ENCODE measurements at places on chromosomes 11 and 22.
A peak's percentile ranks its signal among the peaks of the same experiment; 100 is the strongest.

DNA sequence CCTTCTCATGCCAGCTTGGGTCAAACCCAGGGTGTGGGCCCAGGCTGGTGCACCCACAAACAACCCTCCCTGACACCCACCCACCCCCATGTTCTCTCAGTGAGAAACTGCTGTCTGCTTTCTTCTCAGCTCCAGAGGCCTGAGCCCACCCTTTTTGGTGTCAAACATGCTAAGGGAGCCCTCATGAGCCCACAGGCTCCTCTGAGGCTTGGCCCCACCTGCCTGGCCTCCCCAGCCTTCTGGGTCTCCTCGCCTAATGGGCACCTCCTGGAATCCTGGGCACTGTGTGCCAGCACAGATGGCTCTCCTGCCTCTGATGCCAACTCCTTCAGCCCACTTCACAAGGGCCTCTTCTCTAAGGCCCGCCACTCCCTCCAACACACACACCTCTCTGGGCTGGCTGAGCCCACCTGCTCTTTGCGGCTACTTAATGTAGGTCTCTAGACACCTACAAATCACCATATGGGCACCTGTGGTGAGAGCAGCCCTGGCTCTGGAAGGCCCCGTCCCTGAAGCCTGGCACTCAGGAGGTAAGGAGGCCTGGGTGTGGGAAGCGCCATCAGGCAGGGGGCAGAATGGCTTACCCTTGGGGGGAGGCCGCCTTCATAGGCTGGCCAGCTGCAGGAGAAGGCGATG lies 4.4 kb downstream of the NAGA start:
- DNase-seq: no peak

DNA sequence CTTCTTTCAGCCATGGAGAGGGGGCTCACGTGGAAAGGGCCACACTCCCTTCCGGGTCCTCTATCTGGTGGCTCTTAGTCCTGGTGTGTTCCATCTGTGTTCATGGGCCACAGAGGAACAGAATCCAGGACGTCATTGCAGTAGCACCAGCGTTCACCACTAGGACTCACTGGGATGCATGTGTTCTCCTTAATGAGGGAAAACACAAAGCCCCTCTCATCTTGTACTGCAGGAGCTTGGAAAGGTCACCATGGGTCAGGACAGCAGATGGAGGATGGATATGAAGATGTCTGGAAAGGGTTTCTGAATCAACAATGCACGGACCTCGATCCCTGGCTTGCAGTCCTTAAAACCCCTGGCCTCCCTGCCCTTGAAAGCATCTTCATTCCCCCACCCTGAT lies 113.8 kb upstream of the THY1 start:
- DNase-seq: no peak

GRCh38 chr11:69705351-69705811 lies 1.6 kb upstream of the FGF19 start:
- DNase-seq: no peak

DNA sequence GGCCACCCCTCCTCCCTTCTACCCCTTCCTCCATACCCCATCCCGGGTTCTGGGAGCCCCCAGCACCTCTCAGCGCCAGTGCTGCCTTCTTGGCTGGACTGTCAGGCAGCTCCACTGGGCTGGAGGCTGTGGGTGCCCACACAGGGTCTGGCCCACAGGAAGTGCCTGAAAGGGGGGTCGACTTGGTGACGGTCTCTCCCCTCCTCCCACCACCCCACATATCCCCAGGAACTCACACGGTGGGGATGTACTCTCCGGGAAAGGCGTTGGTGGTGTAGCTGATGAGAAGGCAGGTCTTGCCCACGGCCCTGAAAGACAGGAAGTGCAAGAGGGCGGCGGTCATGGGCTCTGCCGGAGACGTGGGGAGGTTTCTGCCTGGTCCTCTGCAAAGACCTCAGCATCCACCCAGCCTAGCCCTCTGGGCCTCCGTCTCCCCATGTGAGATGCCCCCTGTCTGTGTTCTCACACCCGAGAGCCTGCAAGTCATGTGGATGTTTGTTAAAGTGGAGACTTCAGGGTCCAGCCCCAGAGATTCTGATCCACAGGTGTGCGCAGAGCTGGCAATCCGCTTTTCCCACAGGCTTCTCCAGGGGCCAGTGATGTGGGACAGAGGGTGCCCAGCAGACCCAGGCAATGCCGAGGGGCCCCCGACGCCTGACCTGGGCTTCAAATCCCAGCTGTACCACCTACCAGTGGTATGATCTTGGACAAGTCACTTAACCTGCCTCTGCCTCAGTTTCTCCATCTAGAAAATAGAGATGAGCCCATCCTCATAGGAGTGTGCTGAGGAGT lies 2.5 kb downstream of the RAC2 start:
- DNase-seq: no peak

DNA sequence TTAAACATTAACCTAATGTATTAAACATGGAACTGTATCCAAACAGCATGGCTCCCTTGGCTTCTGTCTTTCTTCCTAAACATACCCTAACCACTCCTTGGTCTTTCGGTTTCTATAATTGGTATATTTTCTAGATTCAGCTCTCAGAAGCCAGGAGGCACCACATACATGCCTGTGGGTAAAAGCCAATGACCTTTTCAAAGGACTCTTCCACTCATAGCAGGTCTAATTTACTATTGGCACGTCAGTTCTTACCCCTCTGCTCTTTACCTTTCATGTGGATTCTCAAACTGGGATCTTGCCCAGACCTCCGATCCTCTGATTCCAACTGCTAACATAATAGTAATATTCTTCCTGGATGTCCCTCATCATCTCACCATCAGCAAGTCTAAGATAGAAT lies 835.1 kb downstream of the NTM start:
- no peak for DNase-seq

GRCh38 chr22:17705951-17706900 lies 67.7 kb downstream of the BCL2L13 start:
- peak; percentile 6 for DNase-seq

DNA sequence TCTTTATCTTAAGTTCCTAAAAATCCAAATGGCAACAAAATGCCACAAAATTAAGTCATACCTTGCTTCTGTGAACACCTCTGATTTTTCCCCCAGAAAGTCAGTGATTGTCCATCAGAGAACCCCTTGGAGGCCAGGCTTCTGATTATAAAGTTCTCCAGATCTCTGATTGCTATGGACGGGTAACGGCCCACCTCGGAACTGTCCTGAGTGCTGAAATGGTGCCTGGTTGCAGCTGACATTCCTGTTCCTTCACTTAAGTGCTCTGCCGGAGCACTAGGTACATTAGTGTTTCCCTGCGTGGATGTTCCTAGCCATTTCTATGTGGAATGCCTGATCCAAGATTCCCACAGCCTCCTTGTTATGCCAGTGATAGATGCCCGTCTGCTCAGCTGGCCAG lies 85.0 kb downstream of the CHST1 start:
- DNase-seq: peak; percentile 71

DNA sequence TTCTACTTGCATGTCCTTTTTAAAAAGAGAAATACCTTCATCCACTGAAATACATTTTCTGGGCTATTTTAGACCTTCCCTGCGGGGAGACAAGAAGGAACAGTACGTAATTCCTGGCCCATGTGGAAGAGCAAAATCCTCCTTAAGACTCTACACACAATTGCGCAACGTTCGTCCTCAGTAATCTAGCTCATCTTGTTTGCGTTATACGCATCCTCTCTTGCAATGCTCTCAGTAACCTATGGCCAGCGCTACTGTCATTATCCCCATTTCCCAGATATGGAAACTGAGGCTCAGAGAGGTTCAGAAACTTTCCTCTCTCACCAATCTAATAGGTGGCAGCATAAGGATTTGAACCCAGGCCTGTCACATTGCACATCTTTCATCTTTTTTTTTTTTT lies 54.6 kb downstream of the RPUSD4 start:
- DNase-seq: no peak

DNA sequence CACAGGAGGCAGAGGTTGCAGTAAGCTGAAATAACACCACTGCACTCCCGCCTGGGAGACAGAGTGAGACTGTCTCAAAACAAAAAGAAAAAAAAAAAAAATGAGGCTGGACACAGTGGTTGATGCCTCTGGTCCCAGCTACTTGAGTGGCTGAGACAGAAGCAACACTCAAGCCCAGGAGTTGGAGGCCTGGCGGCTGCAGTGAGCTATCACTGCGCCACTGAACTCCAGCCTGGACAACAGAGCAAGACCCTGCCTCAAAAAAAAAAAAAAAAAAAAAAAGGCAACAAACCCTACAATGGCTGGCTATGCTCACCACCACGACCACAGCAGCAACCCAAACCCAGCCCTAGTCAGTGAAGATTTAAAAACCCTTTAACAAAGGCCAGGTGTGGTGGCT lies 8.2 kb downstream of the NAP1L4 start:
- DNase-seq: no peak

- DNase-seq: no peak
Measured at GRCh38 chr11:120642196-120642894, 130.8 kb downstream of the GRIK4 start.

DNA sequence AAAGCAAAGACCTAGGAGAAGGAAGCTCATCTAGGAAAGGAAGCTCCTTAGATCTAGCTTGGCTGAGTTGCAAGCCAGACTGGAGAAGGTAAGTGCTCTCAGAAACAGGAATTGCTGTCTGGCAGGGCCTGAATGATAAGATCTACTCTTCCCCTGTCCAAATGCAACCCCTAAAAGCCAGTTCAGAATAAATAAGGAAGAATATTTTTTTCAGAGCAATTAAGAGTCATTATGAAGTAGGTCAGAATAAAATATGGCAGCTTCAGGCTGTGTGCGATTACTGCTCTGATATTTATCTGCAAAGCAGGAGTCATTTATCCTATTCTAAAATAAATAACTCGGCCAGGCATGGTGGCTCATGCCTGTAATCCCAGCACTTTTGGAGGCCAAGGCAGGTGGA lies 82.1 kb downstream of the PIWIL4 start:
- no peak for DNase-seq

DNA sequence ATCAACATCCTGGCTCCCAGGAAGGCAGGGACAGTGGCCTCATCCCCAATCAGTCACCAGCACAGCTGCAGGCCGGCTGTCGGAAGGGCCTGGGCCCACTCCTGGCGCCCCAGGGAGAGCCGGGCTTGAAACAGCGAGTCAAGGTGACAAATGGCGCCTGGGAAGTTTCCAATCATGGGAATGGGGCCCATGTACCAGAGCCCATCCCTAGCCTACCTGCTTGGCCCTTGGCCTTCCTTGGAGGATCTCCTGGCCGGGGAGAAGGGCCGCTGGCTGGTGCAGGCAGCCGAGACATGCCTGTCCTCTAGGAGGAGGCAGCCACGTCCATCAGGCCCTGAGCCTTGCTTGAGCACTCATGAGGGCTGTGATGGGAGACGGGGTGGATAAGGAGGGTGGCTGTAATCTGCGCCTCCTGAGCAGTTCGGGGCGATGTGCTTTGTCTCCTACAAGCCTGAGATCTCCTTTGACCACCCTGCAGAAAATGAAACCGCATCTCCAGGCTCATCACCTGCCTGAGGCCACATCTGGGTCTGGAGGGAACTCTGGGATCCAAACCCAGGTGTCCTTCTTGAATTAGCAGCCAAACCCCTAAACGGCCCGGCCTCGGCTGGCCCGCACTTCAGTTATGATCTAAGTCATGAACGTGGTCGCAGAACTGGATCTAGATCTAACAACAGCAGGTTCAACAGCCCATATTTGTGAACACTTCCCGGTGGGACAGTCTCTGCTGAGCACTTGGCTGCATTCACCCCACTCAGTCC lies 862.0 kb downstream of the TBC1D22A start:
- DNase-seq: no peak

- no peak for DNase-seq
Measured at GRCh38 chr11:60974726-60975125, 3.2 kb downstream of the CD6 start.

DNA sequence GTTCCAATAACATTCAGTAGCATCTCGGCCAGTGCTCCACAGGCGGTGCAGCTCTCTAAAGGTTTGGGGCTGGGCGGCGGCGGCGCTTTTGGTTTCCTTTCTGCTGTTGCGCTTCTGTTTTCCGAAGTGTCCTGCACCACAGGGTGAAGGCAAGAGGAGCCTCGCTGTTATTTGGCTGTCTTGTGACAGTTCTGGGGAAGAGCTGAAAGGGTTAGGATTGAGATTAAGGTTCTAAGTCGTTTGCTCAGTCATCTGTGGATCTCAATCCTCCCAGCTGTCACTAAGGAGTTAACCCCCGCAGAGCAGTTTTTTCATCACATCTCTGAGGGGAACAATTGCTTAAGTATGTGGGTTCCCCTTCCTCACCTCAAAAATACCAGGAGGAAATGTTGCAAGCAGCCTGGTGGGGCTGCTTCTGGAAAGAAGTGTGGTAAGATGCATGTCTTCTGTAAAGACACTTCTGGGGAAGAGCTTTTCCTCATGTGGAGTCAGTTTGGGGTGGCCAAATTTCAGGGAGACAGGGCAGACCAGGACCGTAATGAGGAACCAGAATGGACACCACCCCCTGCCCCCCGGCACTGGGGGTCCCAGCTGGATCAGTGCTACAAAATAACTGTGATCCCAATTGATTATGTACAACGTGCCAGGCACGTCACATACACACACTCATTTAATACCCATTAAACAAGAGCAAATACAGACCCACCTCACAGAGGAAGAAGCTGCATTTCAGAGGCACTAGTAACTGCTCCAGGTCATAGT lies 14.2 kb downstream of the TMEM121B start:
- no peak for DNase-seq

DNA sequence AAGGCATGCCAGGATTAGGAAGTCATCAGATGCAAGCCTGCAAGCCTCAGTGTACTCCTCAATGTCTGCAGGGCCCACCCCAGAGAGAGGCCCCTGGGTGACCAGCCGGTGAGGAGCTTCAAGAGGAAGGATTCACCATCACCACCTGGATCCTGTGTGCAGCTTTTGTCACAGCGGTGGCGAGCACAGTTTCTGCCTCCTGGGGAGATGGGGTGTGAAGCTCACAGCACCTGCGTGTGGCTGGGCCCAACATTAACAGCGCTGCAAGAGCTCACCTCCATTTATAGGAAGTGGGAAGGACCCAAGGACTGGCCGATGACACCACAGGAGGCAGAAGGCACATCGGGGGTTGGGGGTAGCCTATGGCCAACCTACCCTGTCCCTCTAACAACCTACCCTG lies 235.3 kb downstream of the CTTN start:
- DNase-seq: no peak

- DNase-seq: no peak
Measured at GRCh38 chr11:128066399-128066798, 521.0 kb downstream of the ETS1 start.

DNA sequence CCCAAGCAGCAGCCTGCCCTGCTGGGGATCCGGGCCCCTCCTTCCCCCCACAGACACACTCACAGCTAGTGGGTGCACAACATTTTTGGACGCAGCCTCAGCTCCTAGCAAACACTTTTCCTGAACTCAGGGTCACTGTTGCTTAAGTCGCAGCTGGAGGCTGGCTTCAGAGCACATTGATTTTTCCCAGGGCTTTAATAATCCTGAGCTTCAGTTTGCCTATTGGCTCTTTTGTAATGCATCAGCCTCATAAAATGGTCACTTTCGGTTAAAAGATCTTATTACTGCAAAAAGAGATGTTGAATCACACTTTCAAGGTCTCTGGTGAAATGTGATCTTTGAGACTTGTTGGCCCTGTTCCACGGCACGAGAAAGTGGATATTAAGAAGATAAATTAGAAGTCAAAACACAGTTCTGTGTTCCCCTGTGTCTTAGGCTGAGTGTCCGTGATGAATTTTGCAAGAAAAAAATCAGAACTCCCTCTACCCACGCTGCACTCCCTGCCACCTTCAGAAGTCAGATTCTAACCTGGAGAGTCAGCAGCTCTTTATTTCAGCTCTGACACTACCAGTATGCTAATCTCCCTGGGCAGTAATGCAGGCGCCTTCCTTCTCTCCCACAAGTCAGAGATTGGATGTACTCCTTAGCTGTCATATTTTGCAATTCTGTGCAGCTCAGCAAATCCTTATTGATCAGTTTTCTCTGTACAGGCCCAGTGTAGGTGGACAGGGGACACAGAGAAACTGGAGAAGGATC lies 158.2 kb upstream of the E2F8 start:
- DNase-seq: no peak

All from endothelial cell (in vitro differentiated cells).